SK-N-SH treated with all-trans-retinoic acid at 6 μM for 48 hours (cell line): ENCODE measurements at places on chromosomes 2 and 18.

DNA sequence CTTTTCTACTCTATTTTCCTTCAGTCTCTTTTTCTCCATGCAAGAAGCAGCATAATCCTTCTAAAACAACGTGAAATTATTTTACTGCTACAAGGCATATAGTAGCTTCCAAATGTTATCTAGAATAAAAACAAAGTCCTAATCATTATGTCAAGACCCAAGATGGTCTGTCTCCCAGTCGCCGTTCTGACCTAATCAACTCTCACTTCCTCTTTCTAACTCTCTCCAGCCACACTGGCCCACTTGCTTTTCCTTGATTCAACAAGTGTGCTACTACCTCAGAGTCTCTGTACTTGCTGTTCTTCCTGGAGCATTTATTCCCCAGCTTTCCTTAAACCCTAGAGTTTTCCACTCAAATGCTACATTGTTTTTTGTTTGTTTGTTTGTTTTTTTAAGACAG is 1491.2 kb downstream of the LRP1B start:
- no peak for ATAC-seq

DNA sequence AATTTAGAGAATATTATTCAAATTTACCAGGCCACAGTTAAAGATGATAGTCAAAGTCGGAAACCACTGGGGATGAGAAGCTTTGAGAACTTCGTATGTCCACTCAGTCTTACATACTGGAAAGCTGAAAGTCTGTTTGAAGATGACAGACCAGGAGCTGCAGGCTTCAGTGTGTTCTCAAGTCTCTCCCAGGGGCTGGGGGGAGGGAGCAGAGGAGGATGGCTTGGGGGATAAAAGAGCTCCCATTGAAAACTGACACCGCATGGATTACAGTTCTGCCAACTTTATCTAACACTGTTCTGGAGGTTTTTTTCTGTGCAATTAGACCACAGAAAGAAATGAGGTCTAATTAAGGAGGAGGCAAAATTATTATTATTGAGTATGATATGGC is 170.5 kb upstream of the ALKAL2 start:
- no peak for ATAC-seq

DNA sequence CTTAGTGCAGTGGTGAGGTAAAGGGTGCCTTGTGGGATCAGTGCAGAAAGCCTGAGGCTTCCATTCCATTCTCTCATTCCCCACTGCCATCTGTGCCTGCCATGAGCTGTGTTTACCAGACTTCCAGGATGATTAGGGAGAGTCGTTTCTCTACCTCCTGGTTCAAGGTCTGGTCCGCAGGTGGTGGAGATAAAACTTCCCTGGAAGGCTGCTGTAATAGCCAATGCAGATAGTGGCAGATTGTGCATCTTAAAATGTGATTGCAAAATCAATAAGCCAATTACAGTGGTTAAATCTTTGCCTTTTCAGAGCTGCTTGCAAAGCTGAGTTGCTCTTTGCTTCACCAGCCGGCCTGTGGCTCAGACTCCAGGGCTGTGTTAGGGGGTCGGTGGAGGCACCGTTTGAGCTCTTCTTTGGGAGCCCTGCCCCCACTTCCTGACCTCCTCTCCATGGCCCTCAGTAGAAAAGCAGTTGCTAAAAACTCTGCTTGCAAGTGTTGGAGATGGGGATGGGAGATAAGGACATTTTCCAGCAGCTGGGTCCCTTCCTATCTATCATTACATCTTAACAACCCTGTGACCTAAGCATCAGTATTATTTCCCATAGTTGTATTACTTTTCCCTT is 95.2 kb upstream of the HS6ST1 start:
- peak; percentile 36; the same call in 1 of the 3 replicates for ATAC-seq

DNA sequence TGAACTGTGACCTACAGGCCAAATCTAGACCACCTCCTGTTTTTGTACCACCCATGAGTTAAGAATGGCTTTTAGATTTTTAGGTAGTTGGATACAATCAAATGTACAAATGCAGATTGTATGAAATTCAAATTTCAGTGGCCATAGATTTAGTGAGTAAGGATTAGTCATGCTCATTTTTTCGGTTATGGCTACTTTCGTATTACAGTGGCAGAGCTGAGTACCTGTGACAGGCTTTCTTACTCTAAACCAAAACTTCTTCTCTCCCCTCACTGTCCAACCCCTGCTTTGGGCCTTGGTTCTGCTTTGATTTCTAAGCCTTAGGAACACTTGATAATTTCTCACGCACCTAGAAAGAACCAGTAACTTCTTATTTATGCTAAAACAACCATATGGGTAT is 82.1 kb downstream of the CDC42EP3 start:
- peak; percentile 43 for ATAC-seq

DNA sequence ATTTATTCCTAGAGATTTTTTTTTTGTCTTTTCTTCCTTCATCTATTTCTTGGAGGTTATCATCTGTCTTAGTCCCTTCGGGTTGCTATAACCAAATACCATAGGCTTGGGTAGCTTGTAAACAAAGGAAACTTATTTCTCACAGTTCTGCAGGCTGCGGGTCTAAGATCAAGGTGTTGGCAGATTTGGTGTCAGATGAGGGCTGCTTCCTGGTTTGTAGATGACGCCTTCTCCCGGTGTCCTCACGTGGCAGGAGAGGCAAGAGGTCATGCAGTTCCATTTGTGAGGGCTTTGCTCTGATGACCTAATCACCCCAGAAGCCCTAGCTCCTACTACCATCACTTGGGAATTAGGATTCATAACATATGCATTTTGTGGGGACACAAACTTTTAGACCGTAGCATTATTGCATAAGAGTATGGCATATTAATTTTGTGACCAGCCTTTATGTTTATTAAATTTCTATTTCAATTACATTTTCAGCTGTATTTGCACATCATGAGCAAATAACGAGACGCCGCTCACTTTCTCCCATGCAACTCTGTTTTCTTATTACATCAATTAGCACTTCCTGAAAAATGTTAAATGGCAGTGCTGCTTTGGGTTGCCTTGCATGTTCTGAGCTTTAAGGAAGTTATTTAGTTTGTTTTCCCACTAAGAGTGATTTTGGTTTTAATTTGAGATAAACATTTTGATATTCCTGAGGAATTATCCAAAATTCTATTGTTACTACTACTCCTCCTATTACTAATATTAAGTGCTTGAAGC is 246.4 kb upstream of the HDAC4 start:
- ATAC-seq = no peak

DNA sequence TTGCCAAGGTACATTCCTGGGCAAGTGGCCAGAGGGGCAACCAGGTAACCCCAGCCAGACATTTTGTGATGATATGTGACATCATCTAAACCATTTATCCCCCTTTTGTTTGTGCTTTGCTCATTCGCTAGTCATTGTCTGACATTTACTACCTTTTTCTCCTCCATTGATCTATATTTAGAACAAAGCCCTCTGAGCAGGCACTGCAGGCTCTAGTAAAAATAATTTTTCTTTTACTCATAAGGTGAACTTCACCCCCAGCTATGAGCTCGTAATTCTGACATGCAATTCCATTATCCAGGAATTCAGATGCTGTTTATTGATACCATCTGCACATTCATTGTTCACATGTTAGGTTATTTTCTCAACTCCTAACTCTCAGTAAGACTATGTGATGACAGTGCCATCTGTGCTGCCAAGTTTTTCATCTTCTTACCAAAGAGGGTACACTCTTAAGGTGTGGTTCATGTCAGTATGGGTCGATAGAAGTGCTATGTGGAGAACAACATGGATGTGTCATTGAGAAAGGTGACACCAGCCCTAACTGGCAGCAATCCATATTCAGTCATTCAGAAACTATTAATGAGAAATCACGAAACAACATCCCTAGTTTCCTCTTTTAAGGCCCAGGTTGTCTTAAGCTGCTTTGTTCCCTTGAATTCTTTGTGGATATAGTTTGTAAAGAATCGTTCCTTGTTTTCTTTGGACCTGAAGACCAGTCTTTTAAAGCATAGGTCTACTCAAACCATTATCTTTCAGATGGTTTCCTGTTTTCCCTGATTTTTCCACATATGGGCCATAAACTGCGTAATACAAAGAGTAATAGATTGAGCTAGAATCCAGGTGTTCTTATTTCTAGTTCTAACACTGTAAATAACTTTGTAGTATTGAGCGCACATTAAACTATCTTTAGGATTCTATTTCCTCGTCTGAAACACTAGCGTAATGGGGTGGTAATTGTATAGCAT is 978.1 kb upstream of the CDH2 start:
- ATAC-seq = peak; percentile 79

GRCh38 chr18:58723810-58724602 is 52.7 kb downstream of the MALT1 start:
- ATAC-seq = no peak

- ATAC-seq = no peak
These were observed 6.5 kb downstream of the NFATC1 start for GRCh38 chr18:79402209-79402576.

GRCh38 chr2:144441711-144442141 is 78.2 kb downstream of the ZEB2 start:
- ATAC-seq = no peak

DNA sequence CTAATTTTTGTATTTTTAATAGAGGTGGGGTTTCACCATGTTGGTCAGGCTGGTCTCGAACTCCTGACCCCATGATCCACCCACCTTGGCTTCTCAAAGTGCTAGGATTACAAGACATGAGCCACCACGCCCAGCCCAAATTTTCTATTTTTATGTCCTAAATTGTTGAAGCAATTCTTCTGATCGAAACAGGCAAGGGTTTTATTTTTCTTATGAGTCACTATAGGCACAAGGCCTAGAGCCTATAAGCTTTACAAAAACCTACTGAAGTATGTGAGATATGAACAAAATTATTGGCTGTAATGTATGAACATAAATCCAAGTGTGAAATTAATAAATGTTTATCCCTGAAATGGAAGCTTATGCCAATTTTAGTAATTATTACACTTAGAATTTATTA is 464.2 kb upstream of the NRP2 start:
- ATAC-seq = no peak

- no peak for ATAC-seq
These were observed 52.2 kb downstream of the C1QL2 start for GRCh38 chr2:119106301-119106897.

- ATAC-seq = no peak
These were observed 20.0 kb downstream of the SLC66A2 start for GRCh38 chr18:79931475-79931874.

GRCh38 chr18:58670404-58671110 is 708 bp upstream of the MALT1 start:
- peak; percentile 8 for ATAC-seq

DNA sequence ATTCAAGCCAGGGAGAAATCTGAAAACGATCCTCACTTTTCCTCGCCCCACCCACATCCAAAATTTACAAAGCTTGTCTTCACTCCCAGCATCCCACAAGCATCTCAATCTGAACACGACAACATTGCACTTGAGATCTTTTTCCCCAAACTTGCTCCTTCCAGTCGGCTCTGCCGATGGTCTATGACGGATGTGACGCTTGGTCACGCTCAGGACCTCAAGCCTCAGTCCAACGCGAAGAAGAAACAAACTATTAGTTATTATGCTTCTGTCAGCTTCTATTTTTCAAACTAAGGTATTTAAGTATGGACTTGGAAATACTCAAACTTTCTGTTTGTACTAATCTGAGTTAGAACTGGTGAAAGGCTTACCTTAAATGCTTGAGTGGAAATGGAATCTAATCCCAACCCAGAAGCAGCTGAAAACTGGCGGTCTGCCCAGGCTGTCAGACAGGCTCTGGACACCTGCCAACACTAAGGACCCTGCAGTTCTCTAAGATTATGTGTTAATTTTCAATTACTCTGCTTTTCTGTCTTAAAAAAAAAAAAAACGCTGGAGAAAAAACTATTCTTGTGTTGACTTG is 132.1 kb upstream of the DNMT3A start:
- 0 out of 3 replicates have a peak, but pooled peaks have one; percentile 21 for ATAC-seq

DNA sequence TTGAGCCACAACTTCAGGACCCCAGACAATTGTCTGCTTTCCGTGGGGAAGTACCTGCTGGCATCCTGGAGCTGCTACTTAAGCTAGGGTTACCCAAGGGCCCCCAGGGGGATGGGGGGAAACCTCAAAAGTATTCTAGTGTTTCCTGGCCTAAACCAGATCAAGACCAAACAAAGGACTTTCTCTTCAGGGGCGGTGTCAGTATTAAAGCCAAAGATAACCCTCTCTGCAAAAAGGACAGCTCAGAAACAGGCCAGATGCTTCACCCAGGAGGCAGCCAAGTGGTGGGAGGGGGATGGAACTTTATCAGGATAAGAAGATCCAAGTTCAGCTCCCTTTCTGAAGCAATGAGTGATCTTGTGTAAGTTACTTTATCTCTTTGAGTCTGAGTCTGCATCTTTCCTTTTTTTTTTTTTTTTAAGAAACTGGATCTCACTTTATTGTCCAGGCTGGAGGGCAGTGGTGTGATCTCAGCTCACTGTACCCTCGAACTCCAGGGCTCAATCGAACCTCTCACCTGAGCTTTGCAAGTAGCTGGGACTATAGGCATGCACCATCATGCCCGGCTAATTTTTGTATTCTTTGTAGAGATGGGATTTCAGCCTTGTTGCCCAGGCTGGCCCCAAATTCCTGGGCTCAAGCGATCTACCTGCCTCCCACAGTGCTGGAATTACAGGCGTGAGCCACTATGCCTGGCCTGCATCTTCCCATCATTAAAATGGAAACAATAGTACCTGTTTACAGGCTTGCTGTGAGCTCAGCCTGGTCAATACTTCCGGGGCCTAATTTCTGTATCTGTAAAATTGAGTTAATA is 151.8 kb upstream of the PTPRM start:
- ATAC-seq = no peak

GRCh38 chr2:158923180-158923594 is 45.3 kb upstream of the TANC1 start:
- peak; percentile 58 for ATAC-seq

GRCh38 chr2:239195318-239195871 is 205.4 kb downstream of the HDAC4 start:
- ATAC-seq = no peak

DNA sequence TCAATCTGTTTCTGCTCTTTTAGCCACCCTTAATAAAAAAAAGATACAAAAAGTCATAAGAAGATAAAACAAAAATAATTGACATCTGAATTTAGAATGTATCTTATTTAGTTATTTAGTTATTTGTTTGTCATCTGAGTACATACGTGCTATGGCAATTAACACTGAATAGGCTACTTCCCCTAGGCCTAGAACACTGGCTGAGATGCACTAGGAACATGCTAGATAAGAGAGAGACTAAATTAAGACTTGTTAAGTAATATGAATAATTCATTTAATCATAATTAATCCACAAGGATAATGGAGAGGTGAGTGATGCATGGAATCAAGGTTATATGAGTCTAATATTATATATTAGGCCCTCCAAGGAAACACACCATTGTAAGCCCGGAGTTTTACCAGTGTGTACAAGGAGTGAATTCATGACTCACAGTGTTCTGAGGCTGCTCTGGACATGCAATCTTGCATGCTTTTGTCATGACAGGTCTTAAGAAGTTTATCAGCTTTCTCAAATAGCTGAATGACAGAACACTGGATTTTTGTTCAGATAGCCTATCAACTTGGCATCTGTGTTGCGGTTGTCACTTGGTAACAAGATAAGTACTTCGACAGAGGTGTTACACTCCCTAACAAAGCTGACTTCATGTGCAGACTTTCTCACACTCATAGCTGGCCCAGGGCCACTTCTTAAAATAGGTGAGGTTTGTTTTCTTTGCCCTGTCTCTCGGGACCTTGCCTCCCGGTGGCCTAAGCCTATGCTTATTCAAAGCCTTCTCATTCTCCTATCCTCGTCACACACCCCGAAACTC is 5.0 kb upstream of the SERPINB2 start:
- peak; percentile 86 for ATAC-seq

- ATAC-seq = no peak
These were observed 76.6 kb upstream of the DDX18 start for GRCh38 chr2:117737846-117738245.

GRCh38 chr2:153388246-153388645 is 90.3 kb downstream of the RPRM start:
- no peak for ATAC-seq

GRCh38 chr18:61057443-61057842 is 275.8 kb upstream of the CDH20 start:
- no peak for ATAC-seq
